ENCODE measurements at places on chromosomes 1 and 21.
A peak's percentile ranks its signal among the peaks of the same experiment; 100 is the strongest.

DNA sequence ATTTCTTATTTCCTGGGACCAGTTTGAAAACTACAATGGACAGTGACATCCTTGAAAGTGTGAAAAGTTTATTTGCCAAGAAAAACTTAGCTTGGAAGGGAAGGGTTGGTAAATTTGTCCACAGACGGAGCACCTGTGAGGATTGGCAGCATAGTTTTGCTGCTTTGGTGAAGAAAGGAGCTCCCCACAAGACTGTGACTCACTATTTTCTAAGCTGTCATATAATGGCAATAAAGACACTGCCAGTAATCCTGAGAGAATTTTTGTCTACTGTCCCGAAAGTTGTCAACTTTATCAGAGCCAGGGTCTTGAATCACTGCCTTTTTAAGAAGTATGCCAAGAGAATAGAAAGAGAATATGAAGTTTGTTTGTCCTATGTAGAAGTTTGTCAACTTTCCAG is 230.8 kb downstream of the NEGR1 start:
- no peak for DNase-seq

DNA sequence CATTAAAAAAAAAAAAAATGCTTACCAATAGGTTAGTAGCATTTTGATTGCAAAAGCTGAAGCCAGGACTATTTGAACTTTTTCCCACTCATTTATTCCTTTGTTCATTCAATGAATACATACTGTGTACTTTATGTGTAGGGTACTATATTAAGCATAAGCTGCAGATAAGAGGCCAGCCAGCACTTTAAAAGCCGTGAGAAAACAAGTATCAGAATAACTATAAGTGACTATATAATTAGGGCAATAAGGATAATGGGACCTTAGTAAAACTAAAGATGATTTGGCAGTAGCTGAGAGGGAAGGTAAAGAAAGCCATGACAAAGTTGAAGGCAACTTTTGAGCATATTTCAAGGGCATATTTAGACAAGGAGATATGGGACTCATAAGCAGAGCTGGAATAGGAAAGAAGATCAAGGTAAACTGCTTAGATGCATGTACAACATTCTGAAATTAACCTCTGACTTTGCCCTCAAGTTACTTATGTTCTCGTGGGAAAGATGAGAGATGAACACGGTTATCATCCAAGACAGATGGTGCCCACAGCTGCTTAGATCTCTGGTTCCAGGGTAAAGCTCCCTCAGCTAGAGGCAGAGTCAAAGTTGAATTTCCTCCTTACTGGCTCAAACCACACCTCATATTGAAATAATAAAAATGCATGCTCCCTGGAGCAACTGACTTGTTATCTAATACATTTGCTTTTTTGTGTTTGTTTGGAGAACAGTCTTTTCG is 44.0 kb upstream of the FMO2 start:
- peak; percentile 33 for DNase-seq

GRCh38 chr1:183886853-183887252 is 81.9 kb downstream of the RGL1 start:
- DNase-seq = no peak

DNA sequence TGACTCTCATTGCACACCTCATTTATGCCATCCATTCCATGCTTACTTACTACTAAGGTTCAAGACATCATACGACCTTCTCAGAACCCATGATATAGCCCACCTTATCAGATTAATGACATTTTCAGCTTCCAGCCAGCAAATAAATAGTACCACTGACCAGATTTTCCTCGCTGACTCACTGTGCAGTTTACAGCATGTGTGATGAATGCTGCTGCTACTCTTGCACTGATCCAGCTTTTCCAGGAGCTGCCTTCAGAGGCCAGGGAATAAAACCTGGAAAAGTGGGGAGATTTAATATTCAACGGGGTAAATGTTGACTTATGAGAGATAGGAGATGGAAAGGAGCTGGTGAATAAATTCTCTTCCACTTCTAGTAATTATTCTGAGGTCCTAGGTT is 247.1 kb downstream of the COL11A1 start:
- DNase-seq = no peak

DNA sequence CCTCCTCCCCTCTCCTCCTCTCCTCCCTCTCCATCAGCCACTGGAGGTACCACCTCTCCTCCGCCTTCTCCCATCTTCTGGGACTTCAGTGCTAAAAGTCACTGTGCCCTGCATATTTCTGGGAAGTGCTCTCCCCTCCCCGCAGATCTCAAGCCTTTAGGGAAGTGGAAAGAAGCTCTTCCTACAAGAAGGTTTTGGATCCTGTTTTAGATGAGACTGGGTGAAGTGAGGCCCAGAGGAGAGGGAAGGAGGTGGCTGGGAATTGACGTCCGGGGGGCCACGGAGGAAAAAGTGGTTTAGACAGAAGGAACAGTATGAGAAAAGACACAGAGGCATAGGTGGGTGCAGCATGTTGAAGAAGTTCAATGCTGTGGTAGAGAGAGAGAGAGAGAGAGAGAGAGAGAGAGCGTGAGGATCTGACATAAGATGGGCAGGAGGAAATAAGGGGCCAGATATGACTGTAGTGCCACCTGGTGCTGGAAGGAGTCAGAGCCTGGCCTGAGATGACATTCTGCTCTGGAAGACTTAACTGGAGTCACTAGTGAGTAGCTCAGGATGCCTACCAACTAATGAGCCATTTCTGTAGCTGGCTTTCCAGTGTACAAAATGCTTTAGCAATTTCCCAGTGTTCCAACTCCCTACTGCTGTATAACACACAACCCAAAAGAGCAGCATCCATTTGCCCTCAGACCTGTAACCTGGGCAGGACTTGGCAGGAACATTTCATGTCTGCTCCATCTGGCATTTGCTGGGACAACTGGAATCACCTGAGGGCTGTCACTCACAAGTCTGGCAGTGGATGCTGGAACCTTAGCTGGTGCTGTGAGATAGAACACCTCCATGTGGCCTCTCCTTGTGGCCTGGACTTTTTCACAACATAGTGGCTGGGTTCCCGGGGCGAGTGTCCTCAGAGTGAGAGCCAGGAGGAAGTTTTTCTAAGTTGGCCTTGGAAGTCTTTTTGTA is 16.6 kb upstream of the ZSCAN20 start:
- DNase-seq = peak; percentile 77

GRCh38 chr1:22133931-22134324 is 9.0 kb downstream of the WNT4 start:
- DNase-seq = no peak

DNA sequence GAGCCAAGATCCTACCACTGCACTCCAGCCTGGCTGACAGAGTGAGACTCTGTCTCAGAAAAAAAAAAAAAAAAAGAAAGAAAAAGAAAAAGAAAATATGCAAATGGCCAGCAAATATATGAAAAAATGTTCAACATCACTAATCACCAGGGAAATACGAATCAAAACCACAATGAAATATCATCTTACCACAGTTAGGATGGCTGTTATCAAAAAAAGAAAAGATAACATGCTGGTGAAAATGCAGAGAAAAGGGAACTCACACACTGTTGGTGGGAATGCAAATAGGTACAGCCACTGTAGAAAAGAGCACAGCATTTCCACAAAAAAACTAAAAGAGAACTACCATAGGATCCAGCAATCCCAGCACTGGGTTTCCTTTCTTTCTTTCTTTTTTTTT is 477.5 kb downstream of the SMYD3 start:
- no peak for DNase-seq

- no peak for DNase-seq
Measured at GRCh38 chr1:62541048-62541447, 56.3 kb upstream of the ANGPTL3 start.

DNA sequence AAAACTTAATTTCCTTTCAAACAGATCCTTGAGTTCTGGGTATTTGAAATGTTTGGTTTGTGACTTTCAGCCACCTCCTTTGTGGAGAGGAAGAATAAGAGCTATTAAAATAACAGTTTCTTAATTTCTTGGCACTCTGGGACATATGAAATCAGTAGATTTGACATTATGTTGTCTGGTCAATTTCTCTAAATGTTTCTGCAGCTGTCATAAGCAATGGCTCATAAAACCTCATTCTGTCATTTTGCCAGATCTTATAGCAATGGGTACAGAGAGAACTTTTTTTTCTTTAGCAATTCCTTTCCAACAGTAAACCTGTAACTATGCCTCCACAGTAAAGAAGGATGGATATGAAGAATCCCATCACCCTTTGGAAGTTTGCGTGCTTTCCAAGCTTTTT is 52.6 kb downstream of the LAMC1 start:
- DNase-seq = no peak

DNA sequence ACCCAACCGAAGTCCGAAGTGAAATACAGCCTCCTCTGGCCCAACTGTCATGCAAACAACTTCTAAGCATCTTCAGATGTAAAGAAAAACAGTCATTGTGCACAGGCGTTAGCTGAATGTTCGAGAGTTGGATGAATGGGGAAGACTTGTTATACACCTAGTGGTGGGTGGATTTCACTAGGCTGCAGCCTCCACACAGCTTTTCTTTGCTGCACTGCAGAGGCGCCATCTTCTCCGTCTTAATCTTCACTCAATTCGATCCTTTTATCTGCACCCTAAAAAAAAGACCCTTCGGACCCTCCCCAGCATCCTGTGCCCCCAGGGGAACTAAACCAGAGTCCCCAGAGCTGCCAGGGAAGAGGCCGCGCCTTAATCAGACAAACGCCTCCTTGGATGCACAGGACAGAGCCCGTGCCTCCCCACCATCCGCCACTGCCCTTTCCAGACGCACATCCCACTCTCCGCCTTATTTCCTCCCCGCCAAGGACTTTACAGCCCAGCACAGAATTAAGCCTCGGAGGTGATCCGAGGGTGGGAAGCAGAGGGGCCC is 1.4 kb downstream of the APP start:
- peak; percentile 69 for DNase-seq

DNA sequence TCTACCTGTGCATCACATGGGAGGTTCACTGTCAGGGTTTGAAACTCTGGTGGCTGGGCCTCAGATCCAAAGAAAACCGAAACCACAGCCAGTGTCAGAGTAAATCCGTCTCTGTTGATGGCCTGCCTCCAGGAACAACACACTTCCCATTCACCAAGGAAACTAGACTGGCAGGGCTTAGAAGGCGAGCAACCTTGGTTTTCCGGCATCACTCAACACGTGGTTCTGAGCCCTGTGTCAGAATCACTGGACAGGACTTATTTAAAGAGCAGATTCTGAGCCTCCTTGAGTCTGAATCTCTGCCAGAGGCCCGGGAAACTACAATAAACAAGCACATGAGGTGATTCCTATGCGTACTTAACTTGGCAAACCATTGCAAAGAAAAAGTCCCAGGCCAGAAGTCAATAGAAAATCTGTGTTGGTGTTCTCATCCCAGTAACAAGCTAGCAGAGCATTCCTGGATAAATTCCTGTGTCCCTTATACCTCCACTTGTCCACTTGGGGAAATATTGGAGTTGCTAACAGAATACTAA is 70.0 kb downstream of the KCTD3 start:
- no peak for DNase-seq

DNA sequence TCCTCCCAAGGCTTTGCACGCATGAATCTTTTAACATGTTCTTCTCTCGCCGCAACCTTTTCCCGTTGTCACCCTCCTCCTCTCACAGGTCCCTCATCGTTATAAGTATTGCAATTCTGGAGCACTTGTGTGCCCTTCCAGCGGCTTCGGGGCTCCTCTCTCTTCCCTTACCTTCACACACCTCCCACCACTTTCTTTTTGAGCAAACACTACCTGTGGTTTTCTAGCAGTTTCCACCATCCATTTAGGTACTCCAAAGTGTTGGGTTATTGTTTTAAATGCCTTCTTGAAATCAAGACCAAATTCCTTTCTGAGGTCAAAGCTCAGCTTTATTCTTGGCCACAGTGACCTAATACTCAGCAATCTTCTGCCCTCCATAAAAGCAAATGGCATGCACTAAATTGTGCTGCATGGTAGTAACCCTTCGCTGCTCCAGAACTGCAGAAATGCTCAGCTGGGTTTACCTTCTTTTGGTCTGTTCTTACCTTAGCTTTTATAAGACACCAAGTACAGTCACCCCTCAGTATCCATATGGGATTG is 472.4 kb downstream of the SETD4 start:
- DNase-seq = no peak

- no peak for DNase-seq
Measured at GRCh38 chr1:97797403-97798183, 123.2 kb downstream of the DPYD start.

- DNase-seq = no peak
Measured at GRCh38 chr1:67840449-67840848, 7.2 kb upstream of the GNG12 start.

GRCh38 chr1:225480825-225481434 is 53.1 kb upstream of the LBR start:
- DNase-seq = peak; percentile 62

DNA sequence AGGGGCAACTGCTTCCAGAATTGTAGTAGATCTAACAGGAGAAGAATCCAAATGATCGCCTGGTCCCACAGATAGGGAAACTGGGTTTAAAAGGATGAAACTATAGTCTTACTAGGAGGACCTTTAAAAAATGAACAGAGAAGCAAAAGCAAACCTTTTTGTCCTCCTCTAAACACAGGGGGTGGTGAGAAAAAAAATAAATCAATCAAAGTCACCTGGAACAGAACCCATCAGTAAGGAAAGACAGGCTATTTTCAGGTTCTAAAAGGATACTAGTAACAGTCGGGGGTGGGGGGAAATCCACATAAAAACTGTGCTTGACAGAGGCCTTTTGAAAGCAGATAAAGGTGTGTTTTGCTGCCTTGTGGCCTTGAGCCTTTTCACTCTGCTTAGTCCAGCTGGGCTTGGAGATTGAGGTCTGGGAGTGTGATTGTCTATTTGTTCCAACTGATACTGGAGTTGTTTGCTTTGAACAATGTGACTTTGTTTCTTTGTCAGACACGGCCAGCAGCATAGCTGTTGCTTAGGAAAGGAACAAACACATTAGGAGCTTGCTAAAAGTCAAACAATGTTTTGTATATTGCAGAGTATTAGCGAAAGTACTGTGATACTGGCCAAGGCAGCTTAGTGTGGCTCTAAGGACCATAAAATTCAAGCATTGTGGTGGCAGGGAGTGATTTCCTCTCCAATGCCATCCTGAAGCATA is 141.1 kb upstream of the IRF2BP2 start:
- no peak for DNase-seq

GRCh38 chr1:226736001-226736907 is 2.8 kb downstream of the ITPKB start:
- DNase-seq = no peak

GRCh38 chr1:171654942-171655745 is 2.7 kb upstream of the MYOC start:
- peak; percentile 61 for DNase-seq

DNA sequence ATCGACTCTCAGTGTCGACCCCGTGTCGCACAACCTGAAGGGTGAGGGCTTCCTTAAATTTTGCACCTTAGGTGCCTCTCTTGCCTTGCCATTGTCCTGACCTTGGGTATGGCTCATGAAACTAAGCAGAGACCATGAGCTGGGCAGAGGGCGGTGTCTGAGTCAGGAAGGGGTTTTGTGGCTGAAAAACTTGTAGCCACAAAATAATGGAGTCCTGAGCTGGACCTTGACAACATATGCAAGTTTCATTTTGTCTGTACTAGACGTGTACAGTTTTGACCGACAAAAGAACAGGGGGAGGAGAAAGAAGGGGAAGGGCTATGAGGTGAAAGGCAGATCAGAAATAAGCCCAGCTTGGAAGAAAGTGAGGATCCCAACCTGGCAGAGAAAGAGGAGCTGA is 8.3 kb upstream of the RUNX1 start:
- DNase-seq = no peak

GRCh38 chr1:90507173-90507572 is 209.9 kb downstream of the BARHL2 start:
- DNase-seq = no peak

- no peak for DNase-seq
Measured at GRCh38 chr1:16248603-16249516, 11.9 kb upstream of the CPLANE2 start.
